ENCODE measurements at places on chromosomes 16 and 17.
A peak's percentile ranks its signal among the peaks of the same experiment; 100 is the strongest.

GRCh38 chr16:88934066-88934667 lies 42.8 kb downstream of the CBFA2T3 start:
- DNase-seq, result no peak

DNA sequence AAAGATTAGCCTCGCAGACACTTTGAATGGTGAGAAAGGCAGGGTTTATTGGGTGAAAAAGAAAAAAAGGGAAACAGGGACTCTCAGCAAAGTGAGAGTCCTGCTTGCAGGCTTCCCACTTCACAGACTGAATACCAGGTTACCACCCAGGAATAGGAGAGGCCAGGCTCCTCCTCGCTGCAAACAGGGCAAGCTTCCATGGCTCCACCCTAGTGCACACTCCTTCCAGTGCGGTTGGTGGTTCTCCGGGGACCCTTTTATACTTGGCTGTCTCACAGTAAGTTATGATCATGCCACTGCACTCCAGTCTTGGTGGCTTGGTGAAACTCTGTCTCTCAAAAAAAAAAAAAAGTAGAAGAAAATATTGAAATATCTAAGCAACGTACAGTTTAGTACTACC lies 30.5 kb upstream of the CDH8 start:
- no peak for DNase-seq

DNA sequence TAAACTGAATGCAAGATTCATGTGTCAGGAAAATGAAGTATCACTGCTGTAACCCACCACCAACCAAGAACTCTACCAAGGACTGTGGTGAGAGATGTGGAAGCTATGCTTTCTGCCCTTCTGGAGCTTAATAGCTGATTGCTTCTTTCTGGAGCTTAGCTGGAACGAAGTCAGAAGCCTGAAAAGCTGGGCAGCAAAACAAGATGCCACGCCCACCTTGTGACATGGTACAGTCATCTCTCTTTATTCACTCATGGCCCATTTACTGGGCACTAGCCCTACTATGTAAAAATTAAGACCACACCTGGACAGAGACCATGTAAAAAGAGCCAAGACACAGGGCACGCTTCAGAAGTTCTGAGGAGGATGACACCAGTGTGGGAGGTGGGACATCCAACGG lies 48.1 kb downstream of the TEX2 start:
- no peak for DNase-seq

GRCh38 chr16:8660841-8661301 lies 13.5 kb upstream of the ABAT start:
- DNase-seq, result peak; percentile 50

DNA sequence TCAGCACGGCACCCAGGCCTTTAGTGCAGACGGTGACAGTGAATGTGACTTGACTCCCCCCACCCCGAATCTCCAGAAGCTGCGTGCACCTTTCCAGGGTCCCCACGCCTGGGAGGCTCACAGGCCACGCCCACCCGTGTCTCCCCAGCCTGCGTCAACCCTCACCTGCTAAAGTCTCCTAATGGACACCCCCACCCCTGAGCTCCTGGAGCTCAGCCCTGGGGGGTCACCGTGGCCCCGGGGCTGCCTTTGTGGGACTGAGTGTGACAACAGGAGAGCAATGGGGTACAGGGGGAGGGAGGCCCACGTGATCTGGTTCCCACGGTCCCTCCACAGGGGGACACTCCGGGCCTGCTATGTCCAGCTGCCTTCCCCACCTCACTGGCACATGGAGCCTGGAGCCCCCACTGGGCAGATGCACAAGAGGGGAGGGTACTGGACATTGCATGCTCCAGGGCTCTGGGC lies 7.4 kb upstream of the FASN start:
- no peak for DNase-seq

DNA sequence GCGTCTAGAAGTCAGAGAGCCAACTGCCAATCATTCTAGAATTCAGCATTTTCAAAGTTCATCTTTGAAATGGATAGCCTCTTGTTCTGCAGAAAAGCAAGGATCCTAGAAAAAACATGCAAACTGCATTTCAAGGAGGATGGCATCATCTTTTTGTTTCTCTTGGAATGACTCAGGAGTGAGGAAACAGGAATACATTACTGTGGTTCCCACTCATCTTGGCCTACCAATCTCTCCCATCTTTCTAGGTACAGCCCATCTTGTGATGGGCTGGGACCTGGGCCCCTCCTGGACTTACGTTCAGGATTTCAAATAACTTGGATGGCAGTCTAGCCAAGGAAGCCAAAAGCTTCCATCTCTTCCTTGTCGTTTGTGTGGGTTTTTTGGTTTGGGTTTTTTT lies 363.4 kb downstream of the CDH13 start:
- no peak for DNase-seq

DNA sequence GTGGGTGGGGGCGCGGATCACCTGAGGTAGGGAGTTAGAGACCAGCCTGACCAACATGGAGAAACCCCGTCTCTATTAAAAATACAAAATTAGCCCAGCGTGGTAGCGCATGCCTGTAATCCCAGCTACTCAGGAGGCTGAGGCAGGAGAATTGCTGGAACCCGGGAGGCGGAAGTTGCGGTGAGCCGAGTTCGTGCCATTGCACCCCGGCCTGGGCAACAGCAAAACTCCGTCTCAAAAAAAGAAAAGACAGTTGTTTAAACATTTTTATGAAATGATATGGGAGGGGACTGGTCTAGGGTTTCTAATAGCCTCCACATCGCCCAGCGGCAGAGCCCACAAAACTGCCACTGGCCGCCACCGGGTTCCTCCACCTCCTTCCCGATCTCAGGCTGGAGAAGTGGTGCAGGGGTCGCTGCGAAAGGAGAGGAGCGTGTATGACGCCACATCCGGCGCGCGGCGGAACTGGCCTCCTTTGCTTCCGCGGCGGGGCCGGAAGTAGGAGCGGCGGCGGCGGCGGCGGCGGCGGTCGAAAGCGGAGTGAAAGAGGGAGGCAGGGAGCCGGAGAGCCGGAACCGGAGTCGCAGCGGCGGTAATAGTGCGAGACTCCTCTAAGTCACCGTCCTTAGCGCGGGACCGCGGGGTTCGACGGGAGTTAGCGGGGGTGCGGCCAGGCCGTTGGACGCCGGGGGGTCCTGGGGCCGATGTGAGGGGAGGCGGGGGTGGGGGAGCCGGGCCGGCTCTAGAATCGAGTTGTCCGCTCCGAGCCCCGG lies at the start of gene PPP4C:
PPP4C (plus strand) TSS at position 492 of the 773 bp plus-strand sequence. CDS start 384 bp downstream, outside the sequence.
- DNase-seq, result peak; percentile 76

DNA sequence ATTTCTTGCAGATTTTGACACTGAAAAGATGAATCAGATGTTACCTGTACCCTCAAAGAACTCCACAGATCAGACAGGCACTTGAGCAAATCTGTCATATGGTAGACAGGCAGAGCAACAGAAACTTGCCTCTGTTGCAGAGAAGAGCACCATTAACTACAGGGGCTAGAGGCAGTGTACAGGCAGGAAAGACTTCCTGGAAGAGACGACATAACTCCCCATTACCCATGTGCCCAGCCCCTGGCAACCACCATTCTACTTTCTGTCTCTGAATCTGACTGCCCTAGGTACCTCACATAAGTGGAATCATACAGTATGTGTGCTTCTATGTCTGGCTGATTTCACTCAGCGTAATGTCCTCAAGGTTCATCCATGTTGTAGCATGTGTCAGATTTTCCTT lies 15.5 kb downstream of the GFOD2 start:
- DNase-seq, result no peak

- DNase-seq, result no peak
Measured at GRCh38 chr17:42798011-42798382, 507 bp downstream of the COA3 start.

- DNase-seq, result no peak
Measured at GRCh38 chr17:57309479-57309878, 53.2 kb downstream of the MSI2 start.

GRCh38 chr16:57916735-57917438 lies 54.0 kb downstream of the CNGB1 start:
- DNase-seq, result no peak
